ENCODE measurements at places on chromosomes 6 and 20.
A peak's percentile ranks its signal among the peaks of the same experiment; 100 is the strongest.

DNA sequence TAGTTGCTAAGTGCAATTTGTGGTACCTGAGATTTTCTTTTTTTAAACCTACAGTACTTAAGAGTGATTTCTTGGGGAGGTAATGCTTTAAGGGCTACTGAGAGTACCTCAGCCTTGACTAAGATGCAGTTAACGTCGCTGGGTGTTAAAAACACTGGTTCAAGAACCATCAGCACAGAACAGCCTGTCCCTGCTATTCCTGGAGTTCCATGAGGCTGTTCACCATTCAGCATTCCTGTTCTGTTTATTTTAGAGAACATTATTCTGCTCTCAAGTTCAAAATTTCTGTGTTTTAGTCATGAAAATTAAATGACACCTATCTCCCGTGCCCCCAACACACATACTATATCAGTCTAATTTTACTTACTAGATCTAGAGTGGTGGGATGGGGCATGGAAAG lies 1.7 kb upstream of the PRELID3B start:
- no peak for DNase-seq

- DNase-seq: no peak
These were observed 371.6 kb downstream of the BCKDHB start for GRCh38 chr6:80478030-80478429.

GRCh38 chr20:58482416-58482815 lies 32.8 kb downstream of the APCDD1L start:
- no peak for DNase-seq

GRCh38 chr6:11535801-11536230 lies 1.7 kb upstream of the TMEM170B start:
- DNase-seq: peak; percentile 6

DNA sequence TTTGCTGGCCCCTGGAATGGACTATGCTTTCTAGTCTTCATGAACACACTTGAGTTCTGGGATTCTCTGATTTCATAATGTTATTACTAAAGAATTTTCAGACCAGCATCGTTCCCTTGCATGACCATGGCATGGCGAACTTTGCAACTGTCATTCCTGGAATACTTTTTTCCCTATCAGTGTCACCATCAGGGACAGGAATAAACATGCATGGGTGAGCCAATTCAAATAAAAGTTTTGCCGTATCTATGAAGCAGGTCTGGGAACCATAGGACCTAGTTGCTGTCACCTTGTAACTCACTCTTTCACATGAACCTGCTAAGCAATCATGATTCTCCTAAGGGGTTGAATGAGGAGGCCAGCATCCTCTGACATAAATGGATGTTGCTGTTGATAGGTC lies 68.2 kb upstream of the AGPAT4 start:
- no peak for DNase-seq

DNA sequence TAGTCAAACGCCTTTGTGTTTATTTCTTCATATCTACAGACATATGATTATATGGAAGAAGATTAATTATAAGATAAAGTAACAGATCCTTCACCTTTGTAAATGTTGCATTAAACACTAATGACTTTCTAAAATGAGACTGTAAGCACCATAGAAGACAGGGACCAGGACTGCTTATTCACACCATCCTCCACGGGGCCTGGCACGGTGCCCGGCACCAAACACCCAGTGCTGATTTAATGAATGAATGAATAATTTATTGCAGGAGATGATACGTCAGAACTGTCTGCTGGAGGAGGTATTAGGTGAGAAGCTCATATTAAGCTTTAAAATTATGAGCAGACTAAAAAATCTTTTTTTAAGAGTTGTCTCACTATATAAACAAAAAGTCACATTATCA lies 88.3 kb downstream of the SLX4IP start:
- DNase-seq: no peak

DNA sequence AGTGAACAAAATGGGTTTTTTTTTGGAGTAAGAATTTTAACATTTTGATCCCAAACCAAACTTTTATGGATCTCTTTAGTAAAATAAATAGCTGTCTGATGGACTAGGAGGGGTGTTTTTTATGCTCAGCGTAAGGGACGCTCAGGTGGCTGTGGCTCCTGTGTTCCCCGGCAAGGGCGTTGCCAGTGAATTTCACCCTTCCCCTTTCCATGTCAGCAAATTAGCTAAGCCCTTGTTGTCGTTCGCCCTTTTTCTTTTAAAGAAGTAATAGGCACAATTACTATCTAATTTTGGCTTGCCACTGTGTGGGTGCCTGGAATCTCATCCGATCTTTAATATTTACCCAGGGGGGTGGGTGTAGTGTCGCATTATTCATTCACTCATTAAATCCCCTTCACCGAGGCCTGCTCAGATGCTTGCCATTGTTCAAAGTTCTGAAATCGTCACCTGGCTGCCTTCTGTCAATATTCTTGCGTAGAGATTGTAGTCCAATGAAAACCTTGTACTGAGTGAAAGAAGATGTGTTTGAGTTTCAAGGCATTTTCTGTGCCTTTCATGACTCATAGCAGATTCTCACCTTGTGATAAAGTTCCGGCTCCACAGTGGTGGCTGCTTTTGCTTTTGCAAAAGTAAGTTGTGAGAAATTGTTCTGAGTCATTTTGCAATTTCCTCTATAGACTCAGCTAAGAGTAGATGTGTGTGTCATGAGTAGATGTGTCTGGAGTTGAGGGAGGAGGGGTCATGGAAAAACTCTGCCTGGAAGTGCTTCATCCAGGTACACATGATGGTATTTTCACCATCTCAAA lies 40.0 kb upstream of the CLDN20 start:
- peak; percentile 54 for DNase-seq

- DNase-seq: peak; percentile 47
These were observed 1.9 kb downstream of the GRM4 start for GRCh38 chr6:34143884-34144580.

DNA sequence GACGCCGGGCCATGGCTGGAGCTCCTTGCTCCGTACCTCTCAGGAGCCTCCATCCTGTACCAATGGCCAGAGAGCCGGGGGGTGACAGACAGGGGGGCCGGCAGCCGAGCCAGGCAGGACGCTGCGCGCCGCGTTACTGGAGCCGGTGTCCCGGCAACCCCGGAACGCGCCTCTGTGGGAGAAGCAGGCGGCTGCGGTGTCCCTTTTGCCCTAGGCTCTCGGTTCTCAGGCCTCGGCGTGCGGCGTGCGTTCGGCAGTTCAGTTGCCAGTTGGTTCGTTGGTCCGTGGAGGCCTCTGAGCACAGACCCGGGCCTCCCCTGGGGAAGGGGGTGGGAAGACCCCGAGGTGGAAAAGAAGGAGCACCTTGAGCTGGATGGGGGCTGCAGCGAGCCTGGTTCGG lies at the start of gene SPATS1:
Gene SPATS1, plus strand, starts transcription at position 162 of the 400 bp plus-strand sequence. CDS start 446 bp downstream, outside the sequence.
- no peak for DNase-seq

DNA sequence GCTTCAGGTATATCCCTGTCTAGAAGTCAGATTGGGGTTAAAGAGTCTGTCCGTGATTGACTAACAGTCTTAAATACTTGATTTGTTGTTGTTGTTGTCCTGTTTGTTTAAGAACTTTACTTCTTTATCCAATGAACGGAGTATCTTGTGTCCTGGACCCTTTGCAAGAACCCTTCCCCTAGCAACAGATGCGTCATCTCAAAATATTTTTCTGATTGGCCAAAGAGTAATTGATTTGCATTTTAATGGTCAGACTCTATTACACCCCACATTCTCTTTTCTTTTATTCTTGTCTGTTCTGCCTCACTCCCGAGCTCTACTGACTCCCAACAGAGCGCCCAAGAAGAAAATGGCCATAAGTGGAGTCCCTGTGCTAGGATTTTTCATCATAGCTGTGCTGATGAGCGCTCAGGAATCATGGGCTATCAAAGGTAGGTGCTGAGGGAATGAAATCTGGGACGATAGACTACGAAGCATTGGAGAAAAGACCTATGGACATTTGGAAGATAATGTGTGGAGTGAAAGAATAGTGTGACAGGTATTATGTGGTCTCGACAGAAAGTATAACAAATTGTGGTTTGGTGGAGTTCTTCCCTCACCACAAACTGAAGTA lies at the start of gene HLA-DRA:
Gene HLA-DRA, plus strand, starts transcription at position 286 of the 613 bp plus-strand sequence. Its CDS starts 64 bp downstream, at position 350.
- no peak for DNase-seq

- DNase-seq: no peak
These were observed 43.7 kb upstream of the RAB23 start for GRCh38 chr6:57265755-57266221.

DNA sequence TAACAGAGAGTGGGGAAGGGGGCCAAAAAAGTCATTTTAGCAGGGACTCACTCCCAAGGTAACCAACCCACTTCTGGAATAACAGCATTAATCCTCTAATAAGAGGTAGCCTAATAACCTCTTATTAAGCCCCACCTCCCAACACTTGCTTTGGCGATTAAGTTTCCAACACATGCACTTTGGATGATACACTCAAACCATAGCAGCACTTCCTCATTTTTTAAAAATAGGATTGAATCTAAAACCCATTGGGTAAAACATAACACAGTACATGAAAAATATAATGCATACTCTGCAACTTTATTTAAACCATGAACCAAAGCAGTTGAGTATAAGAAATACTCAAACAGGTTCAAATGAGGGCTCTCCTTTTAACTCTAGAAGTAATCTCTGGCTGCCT lies 318.3 kb downstream of the HACE1 start:
- no peak for DNase-seq
